Thyroid gland (tissue), 4 donors: ENCODE measurements at places on chromosomes 5 and 9. TPM values are rescaled to one million over a fixed set of nuclear protein-coding genes. Genes with fewer than 3 reads are reported as not detected.

GRCh38 chr5:112636751-112637150, 100.9 kb upstream of the APC start:
- no peaks in the 10 kb centered on the region for H3K36me3 ChIP-seq
- H3K27me3 ChIP-seq, result no peaks in the 10 kb centered on the region
- no peak for DNase-seq
- no peak overlapping the region for H3K4me3 ChIP-seq
- H3K27ac ChIP-seq, result peak overlapping the region; percentile 35
- H3K4me1 ChIP-seq, result peaks cover 18% of the 10 kb centered on the region

DNA sequence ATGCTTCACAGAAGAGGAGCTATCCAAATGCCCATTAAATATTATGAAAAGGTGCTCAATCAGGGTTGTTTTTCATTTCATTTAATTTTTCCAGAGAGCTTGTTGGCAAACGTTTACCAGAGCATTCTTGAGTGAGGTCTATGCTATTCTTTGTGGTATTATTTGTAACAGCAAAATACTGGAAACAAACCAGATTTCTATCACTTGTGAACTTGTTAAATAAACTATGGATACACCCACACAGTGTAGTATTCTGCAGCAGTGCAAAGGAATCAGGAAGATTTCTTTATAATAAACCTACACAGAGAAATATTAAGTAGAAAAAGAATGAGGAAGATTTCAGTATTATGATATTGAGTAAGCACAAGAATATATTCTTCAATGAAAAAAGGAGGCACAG, 15.0 kb upstream of the SLC1A1 start:
- H3K27ac ChIP-seq, result no peak overlapping the region
- no peak for DNase-seq
- H3K36me3 ChIP-seq, result no peaks in the 10 kb centered on the region
- peaks cover 12% of the 10 kb centered on the region for H3K4me1 ChIP-seq

GRCh38 chr9:122642226-122642625, 15.2 kb downstream of the OR1B1 start:
- H3K4me3 ChIP-seq, result no peak overlapping the region
- no peaks in the 10 kb centered on the region for H3K27me3 ChIP-seq
- H3K27ac ChIP-seq, result no peak overlapping the region
- no peaks in the 10 kb centered on the region for H3K36me3 ChIP-seq
- DNase-seq, result no peak
- H3K4me1 ChIP-seq, result no peaks in the 10 kb centered on the region

DNA sequence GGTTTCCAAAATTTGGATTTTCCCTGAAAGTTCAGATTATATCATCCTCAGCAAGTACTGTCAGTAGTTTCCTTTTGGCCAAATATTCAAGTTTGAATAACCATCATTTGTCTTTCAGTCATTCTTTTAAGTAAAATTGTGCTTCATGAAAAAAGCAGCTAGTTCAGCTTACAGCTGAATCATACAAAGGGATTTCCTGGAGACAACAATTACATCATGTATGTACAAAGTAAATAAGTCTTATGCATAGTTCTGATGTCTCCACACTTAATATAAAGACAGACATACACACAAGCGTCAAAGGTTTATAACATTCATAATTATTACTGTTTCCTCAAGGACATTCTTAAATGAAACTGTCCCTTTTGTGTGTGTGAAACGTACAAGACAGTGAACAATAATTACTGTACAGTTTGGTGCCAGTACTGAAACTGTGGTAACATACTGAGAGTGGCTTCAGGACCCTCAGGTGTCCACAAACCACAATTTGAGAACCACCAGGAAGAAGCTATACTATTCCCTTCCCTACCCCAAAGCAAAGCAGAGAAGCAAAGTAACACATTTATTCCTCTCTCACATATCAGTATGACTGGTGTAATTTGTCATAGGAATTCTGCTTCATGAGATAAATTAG, 746.6 kb downstream of the TAF11L14 start:
- DNase-seq, result no peak
- no peaks in the 10 kb centered on the region for H3K36me3 ChIP-seq
- H3K4me1 ChIP-seq, result peaks cover 3% of the 10 kb centered on the region
- H3K4me3 ChIP-seq, result no peak overlapping the region
- no peak overlapping the region for H3K27ac ChIP-seq

- no peak for DNase-seq
- no peak overlapping the region for H3K27ac ChIP-seq
- H3K27me3 ChIP-seq, result no peaks in the 10 kb centered on the region
- H3K4me1 ChIP-seq, result no peaks in the 10 kb centered on the region
- no peak overlapping the region for H3K4me3 ChIP-seq
- no peaks in the 10 kb centered on the region for H3K36me3 ChIP-seq
Measured at GRCh38 chr5:23013395-23013998, 160.4 kb upstream of the CDH12 start.

DNA sequence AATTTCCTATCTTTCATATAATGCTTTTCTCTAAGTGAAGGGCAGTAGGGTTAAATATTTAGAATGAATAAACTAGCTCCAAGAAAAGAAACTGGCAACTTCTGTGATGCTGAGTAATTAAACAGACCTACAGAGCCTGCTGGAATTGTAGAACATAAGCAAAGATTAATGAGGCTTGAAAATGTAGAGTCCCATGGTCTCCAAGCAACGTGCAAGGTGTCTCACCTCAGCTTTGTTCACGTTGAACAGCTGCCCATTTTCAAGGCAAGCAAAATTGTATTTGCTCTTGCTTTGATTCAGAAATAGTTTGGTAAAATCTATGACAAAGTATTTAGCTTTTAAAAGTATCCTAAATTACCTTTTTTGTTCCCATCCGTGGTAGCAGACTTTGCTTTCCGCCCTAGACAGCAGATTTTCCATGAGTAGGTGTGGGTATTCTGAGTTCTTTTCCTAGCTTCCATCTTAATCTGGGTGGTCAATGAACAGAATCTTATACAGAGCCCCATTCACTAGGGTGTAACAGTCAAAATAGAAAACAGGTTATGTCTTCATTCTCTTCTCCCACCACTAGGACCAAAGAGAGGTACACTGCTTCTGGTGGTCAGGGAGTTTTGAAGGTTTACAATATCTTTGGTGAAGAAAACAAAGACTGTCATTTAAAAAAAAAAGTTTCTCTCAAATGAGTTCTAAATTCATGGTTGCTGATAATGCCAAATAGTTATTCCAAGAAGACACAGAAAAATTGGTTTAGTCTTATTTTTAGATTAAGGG, 52.1 kb upstream of the TYRP1 start:
- no peaks in the 10 kb centered on the region for H3K27me3 ChIP-seq
- DNase-seq, result no peak
- H3K4me1 ChIP-seq, result no peaks in the 10 kb centered on the region
- H3K4me3 ChIP-seq, result no peak overlapping the region
- H3K36me3 ChIP-seq, result no peaks in the 10 kb centered on the region

DNA sequence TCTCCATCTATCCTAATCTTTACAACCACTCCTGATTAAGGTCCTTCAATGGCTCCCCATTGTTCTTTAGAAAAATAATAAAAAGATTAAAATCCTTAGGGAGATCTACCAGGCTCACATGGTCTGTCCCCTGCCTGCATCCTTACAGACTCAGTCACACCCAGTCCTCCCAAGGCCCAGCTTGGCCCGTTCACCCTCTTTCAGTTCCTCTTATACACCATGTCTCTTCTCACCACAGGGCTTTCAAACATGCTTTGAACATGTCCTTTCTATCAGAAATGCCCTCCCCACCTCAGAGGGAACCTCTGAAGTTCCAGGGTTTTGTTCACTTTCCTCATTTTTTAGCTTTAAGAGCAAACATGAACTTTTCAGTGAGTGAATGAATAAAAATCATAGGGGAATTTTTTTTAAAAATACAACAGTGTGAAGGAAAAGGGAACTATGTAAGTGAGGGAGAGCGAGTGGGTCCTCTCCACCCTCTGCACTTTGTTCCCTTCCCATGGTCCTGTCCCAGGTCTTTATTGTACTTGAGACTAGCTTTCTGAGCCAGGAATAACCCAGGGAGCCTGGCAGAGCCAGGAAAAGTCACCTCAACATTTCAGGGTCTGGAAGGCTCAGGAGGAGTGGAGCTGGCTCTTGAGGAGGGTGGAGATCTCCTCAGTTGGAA, 55.3 kb downstream of the TRPC7 start:
- no peak overlapping the region for H3K4me3 ChIP-seq
- H3K4me1 ChIP-seq, result no peaks in the 10 kb centered on the region
- no peak for DNase-seq
- no peaks in the 10 kb centered on the region for H3K36me3 ChIP-seq
- no peak overlapping the region for H3K27ac ChIP-seq

- H3K36me3 ChIP-seq, result no peaks in the 10 kb centered on the region
- DNase-seq, result no peak
- H3K27ac ChIP-seq, result peak overlapping the region; percentile 60
- no peak overlapping the region for H3K4me3 ChIP-seq
- no peaks in the 10 kb centered on the region for H3K27me3 ChIP-seq
Measured at GRCh38 chr9:109507421-109507838, 9.3 kb upstream of the PTPN3 start.

DNA sequence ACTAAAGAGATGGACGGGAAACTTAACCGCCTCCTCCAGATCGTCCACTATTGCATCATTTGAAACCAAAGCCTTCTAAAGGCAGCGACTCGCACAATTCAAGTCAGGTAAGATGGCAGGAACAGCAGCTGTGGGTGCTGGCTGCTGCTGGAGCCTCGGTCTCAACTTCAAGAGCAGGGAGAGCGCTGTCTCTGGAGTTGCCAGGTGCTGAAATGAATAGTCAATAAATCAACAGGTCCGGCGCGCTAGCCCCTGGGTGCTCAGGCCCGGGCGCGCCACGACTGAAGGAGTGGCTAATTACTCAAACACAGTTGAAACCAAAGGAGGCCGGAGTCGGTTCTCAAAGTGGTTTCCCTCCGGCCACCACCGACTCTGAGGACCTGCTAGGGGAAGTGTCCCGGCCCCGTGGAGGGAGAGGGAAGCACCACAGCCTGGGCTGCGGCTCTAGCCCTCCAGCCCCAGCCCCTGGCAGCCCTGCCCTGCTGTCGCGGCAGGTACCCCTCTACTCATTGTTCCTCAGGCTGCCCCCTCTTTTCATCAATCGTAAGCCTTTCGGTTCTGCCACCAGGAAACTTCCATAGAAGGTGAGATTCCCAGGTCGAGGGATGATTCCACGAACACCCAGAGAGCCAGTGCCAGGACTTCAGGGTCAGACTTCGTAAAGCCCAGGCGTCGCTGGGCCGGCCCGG, 804 bp downstream of the TTC39B start:
- peaks cover 7% of the 10 kb centered on the region for H3K4me1 ChIP-seq
- peak overlapping the region; percentile 90 for H3K27ac ChIP-seq
- H3K27me3 ChIP-seq, result no peaks in the 10 kb centered on the region
- no peaks in the 10 kb centered on the region for H3K36me3 ChIP-seq
- peak overlapping the region; percentile 84 for H3K4me3 ChIP-seq
- peak; percentile 72 for DNase-seq

GRCh38 chr5:63233911-63234310, 655.3 kb downstream of the LRRC70 start:
- no peak overlapping the region for H3K4me3 ChIP-seq
- H3K36me3 ChIP-seq, result no peaks in the 10 kb centered on the region
- no peak overlapping the region for H3K27ac ChIP-seq
- H3K27me3 ChIP-seq, result no peaks in the 10 kb centered on the region

- peaks cover 14% of the 10 kb centered on the region for H3K4me1 ChIP-seq
- H3K36me3 ChIP-seq, result no peaks in the 10 kb centered on the region
- no peak overlapping the region for H3K27ac ChIP-seq
- no peak for DNase-seq
- H3K4me3 ChIP-seq, result no peak overlapping the region
- H3K27me3 ChIP-seq, result no peaks in the 10 kb centered on the region
Measured at GRCh38 chr9:4559261-4560182, 69.3 kb downstream of the SLC1A1 start.

DNA sequence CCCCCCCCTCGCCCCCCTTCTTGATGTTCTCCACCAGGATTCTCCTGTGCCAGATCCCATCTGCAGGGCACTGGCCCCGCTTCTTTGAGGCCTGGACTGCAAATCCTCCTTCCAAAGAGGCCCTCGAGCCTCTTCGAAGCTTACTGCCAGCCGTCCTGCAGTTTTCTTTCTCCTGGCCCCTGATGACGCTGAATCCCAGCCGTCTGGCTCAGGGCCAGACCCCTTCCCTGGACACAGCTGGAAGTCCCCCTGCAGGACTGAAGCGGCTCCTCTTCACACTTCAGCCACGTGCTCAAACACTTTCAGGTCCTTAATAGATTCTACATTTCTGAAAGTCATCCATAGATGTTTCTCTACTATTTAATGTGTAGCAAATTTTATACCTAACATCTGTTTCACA, 121.5 kb downstream of the EHMT1 start:
- H3K27me3 ChIP-seq, result no peaks in the 10 kb centered on the region
- DNase-seq, result peak; percentile 46
- H3K27ac ChIP-seq, result no peak overlapping the region
- H3K4me3 ChIP-seq, result no peak overlapping the region
- peaks cover 7% of the 10 kb centered on the region for H3K36me3 ChIP-seq

GRCh38 chr9:4174546-4175175, 125.2 kb downstream of the GLIS3 start:
- H3K36me3 ChIP-seq, result no peaks in the 10 kb centered on the region
- no peaks in the 10 kb centered on the region for H3K27me3 ChIP-seq
- H3K27ac ChIP-seq, result peak overlapping the region; percentile 15

GRCh38 chr5:54520940-54521339, 3.4 kb downstream of the SNX18 start:
- DNase-seq, result no peak
- no peaks in the 10 kb centered on the region for H3K36me3 ChIP-seq
- no peaks in the 10 kb centered on the region for H3K27me3 ChIP-seq
- H3K4me3 ChIP-seq, result peak overlapping the region; percentile 95
- H3K27ac ChIP-seq, result peak overlapping the region; percentile 98
- peaks cover 65% of the 10 kb centered on the region for H3K4me1 ChIP-seq

- H3K36me3 ChIP-seq, result no peaks in the 10 kb centered on the region
- DNase-seq, result peak; percentile 26
- peak overlapping the region; percentile 28 for H3K4me3 ChIP-seq
- H3K27ac ChIP-seq, result peak overlapping the region; percentile 31
- peaks cover 3% of the 10 kb centered on the region for H3K4me1 ChIP-seq
Measured at GRCh38 chr9:129962889-129963703, 79.9 kb downstream of the FNBP1 start.

DNA sequence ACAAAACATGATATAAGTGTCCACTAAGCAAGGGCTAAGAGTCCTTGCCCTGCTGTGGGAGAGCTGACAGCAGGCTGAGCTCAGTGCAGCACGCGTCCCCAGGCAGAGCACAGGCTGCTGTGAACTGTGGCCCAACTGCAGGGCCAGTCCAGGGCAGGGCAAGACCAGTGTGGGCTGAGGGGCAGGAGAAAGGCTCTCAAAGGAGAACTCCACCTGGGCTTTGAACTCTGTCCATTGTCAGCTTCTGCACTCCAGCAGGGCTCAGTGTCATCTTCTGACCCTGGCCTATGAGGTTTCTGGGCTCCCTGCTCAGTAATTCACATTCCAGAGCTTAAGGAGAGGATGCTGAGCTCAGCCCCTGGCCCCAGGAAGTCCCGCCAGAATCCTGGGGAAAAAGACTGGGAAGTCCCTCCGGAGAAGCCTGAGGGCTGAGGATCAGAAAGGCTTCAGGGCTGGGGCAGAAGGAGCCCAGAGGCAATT, 37.4 kb downstream of the LHFPL2 start:
- H3K27me3 ChIP-seq, result no peaks in the 10 kb centered on the region
- no peaks in the 10 kb centered on the region for H3K36me3 ChIP-seq
- no peak for DNase-seq

- H3K36me3 ChIP-seq, result no peaks in the 10 kb centered on the region
- peak; percentile 55 for DNase-seq
- H3K27me3 ChIP-seq, result no peaks in the 10 kb centered on the region
- no peak overlapping the region for H3K4me3 ChIP-seq
Measured at GRCh38 chr5:76807296-76807695, 11.5 kb upstream of the F2RL1 start.

COL27A1 gene
- total RNA-seq, result 13.9 TPM

PCDHGA11 gene
- 9.5 TPM for total RNA-seq

IL17B gene
- not detected for total RNA-seq

ANKRD18B gene
- total RNA-seq, result 0.59 TPM

PCDH1 gene
- 76.2 TPM for total RNA-seq

DBH gene
- total RNA-seq, result 0.15 TPM

SLCO6A1 gene
- total RNA-seq, result not detected

CDH9 gene
- not detected for total RNA-seq

DDX4 gene
- not detected for total RNA-seq

ACSL6 gene
- 6.2 TPM for total RNA-seq
